ENCODE measurements at places on chromosomes 3 and 15. TPM values are rescaled to one million over a fixed set of nuclear protein-coding genes. Genes with fewer than 3 reads are reported as not detected.

Gene ITIH4
- 5.4 TPM for total RNA-seq

Gene IL16
- total RNA-seq = 69.3 TPM

Gene MYO1E
- total RNA-seq = 55.7 TPM

Gene ZNF620
- total RNA-seq = 1.5 TPM

Gene C3orf49
- total RNA-seq = not detected

Gene CHRFAM7A
- 3.0 TPM for total RNA-seq

DNA sequence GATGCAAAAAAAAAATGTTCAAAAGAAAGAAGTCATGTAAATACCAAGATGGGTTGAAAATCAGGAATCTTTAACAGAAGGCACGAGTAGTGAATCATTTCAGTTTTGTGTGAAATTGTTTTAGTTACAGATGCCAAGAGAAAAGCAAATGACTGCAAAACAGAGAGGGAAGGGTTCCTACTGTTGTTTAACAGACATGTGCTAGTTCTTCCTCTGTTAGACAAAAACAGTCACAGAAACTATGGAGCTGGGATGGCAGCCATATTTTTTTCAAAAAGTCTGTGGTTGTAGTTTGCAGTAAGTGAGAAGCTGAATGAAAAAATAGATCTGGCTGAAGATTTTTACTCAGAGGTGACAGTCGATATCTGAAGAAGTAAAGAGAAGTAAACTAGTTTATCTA lies 511.9 kb downstream of the ZIC1 start:
- H3K4me1 ChIP-seq = no peaks in the 10 kb centered on the region
- H3K27me3 ChIP-seq = no peaks in the 10 kb centered on the region
- H3K27ac ChIP-seq = no peak overlapping the region
- no peaks in the 10 kb centered on the region for H3K36me3 ChIP-seq

- H3K27ac ChIP-seq = no peak overlapping the region
- no peak overlapping the region for H3K4me3 ChIP-seq
- no peaks in the 10 kb centered on the region for H3K27me3 ChIP-seq
- peaks cover 59% of the 10 kb centered on the region for H3K4me1 ChIP-seq
- H3K36me3 ChIP-seq = no peaks in the 10 kb centered on the region
- DNase-seq = no peak
Observed at GRCh38 chr3:157132936-157133335, 27.0 kb downstream of the CCNL1 start.

DNA sequence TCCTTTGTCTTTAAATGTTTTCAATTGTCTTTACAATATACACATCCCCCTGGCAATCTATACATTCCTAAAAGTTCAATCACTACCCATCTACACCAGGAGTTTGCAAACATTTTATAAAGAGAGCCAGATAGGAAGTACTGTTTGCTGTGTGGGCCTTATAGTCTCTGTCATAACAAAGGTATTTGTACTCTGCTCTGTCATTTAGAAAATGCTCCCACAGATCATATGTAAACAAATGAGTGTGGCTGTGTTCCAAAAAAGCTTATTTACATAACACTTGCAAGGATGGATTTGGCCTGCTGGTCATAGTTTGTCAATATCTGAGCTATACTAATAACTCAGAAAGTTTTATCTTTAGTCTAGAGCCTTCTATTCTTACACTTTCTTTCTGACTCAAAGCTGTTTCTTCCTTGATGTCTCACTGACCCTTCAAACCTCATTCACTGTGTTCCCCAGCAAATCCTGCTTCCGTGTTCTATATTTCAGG lies 511.9 kb downstream of the GBE1 start:
- H3K4me1 ChIP-seq = no peaks in the 10 kb centered on the region
- H3K27ac ChIP-seq = no peak overlapping the region
- DNase-seq = no peak
- H3K36me3 ChIP-seq = no peaks in the 10 kb centered on the region
- H3K4me3 ChIP-seq = no peak overlapping the region

DNA sequence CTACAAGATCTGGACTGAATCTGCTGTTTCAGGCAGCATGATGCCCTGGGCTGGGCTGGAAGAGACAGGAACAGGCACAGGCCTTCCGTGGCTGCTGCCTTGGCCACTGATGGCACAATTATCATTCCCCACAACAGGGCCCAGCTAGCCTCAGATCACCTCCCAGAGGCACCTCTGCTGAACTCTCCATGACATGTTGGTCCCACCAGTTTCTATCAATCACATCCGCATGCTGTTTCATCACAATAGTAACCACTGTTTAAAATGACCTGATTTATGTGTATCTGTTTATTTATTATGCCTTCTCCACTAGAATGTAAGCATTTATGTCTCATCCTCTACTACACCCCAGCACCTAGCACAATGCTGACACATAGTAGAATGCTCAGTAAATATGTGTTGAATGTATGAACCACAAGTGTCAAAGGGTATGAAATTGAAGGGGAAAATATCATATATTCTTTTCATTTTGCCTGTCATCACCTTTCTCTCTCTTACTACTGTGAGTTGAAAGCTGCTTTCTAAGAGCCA lies 32.7 kb upstream of the ZBTB38 start:
- H3K27me3 ChIP-seq = no peaks in the 10 kb centered on the region
- H3K27ac ChIP-seq = no peak overlapping the region
- DNase-seq = no peak

DNA sequence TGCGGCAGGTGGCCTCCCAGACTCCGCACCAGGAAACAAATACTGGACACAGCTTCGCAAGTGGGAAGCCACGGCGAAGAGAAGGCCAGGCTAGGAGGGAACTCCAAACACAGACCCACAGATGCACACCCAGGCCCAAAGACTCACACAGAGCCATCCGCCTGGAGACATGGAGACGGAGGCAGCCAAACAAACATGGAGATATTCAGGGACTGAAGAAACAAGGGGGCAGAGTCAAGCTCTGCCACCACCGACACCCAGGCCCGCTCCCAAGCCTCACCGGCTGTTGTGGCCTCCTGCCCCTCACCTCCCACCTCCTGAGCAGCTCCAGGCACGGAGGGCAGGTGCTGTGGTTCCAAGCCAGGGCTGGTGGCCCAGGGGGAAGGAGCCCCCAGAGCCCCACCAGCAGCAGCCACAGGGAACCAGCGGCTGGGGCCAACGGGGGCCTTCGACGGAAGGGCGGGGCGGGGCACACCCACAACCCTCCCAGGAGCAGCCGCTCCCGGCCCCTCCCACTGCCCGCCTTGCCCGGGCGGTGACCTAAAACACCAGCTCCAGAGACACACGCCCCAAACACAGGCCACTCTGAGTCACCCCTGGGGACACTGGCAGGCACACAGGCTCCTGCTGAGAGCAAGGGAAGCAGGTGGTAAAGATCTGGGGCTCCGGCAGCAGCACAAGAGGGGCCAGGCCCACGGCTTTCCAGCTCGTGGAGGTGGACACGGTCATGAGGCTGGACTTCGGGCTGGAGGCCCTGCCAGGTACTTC lies 31.9 kb downstream of the TNK2 start:
- no peaks in the 10 kb centered on the region for H3K27me3 ChIP-seq
- peaks cover 9% of the 10 kb centered on the region for H3K4me1 ChIP-seq
- H3K4me3 ChIP-seq = no peak overlapping the region
- no peaks in the 10 kb centered on the region for H3K36me3 ChIP-seq

- H3K36me3 ChIP-seq = no peaks in the 10 kb centered on the region
- no peak for DNase-seq
- no peaks in the 10 kb centered on the region for H3K27me3 ChIP-seq
- no peaks in the 10 kb centered on the region for H3K4me1 ChIP-seq
- no peak overlapping the region for H3K4me3 ChIP-seq
Observed at GRCh38 chr3:188797045-188797444, 374.7 kb upstream of the TPRG1 start.

DNA sequence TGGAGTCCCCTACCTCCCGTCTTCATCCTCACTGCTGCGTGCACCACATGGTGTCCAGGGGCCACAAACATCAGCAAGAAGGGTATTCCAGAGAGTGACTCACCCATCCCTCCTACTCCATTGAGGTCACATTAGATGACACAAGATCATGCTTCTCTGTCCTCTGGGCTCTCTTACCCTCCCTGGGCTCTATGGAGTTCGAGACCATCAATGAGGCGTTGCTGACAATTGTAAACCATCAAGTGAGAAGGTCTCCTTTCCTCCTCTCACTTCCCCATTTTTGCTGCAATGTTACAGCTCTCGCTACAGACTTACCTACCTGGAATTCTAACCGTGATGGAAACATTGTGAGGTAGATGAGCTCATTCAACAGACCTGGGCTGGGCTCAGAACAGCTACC lies 51.7 kb downstream of the HMCES start:
- H3K27ac ChIP-seq = no peak overlapping the region
- no peak for DNase-seq
- no peak overlapping the region for H3K4me3 ChIP-seq

DNA sequence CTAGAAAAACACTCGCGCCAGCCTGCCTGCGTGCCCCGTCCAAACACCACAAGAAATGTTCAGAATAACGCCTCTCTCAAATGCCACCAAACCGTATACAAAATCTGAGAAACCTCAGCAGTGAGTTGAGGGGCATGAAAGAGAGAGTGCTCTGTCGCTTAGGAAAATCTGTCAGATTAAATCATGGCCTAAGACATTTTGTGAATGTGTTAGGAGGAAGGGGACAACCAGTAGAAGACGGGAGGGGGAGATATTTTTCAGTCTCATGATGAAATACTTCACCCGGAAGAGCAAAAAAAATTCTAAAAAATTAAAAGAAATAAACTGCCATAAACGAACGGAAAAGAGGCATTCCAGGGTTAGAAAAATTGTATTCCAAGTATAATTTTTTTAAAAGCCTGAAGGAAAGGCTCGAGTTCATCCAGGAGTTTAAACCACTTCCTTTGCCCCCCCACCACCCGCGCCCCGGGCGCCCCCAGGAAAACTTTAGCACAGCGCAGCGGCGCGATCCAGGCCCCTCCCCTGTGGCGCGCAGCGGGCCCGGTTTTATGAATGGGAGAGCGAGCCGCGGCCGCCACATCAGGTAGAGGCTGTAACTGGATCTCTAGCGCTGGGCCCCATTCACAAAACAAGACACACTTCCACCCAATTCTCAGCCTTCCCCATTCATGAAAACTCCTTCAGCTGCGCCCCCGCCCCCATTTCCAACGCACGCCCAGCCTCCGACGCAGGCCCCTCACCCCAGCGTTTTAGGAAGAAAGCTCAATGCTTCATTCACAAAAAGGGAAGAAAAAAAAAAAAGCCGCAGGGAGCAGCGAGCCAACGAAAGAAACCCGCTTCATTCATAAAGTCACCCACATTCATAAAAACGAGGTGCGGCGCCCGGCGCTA lies 1.4 kb downstream of the ETV5 start:
- H3K27me3 ChIP-seq = peaks cover 6% of the 10 kb centered on the region
- peaks cover 51% of the 10 kb centered on the region for H3K4me1 ChIP-seq
- no peak overlapping the region for H3K27ac ChIP-seq
- H3K36me3 ChIP-seq = no peaks in the 10 kb centered on the region
- peak; percentile 40 for DNase-seq

DNA sequence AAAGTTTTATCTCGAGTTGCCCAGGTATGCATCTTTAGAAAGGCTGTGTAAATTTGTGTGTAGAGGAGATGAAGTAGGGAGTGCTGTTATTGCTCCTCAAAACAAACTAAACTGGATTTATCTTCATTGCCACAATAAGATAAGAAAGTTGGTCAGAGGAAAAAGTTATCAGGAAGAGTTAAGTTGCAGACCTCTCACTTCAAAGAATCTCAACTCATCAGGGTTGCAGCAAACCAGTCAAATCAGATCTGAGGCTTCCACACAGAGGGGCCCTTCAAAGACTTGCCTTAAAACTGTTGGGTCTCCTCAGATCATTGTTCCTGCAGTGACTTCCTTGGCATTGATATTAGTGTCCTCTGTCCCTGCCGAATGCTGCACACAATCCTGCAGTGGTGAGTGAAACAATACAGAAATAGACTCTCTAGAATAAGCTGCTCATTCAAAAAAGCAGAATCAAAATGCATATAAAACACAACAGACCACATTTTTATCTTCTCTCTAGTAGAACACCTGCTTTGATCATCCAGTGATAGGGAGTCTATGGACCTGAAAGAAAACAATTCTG lies 191.2 kb upstream of the CBLB start:
- no peak overlapping the region for H3K27ac ChIP-seq
- H3K4me1 ChIP-seq = no peaks in the 10 kb centered on the region
- no peaks in the 10 kb centered on the region for H3K27me3 ChIP-seq
- no peak for DNase-seq
- no peak overlapping the region for H3K4me3 ChIP-seq

DNA sequence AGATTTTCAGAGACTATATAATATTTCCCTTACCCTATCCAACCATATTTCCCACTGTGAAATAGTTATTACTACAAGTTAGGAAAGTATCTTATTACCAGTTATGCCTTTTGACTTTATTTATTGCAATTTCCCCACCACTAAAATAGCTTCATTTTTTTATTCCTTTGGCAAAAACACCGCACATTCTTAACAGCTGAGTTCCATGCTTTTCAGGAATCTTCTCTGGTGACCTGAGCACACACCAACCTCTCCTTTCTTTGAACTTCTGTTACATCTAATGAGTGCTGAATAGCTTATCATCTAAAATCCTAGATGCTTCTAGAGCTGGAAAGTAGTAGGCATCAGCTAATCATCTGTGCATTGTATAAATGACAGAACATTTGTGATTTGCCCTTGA lies 99.1 kb downstream of the UBE2E2 start:
- H3K4me3 ChIP-seq = no peak overlapping the region
- no peaks in the 10 kb centered on the region for H3K36me3 ChIP-seq
- H3K27ac ChIP-seq = no peak overlapping the region
- DNase-seq = no peak
- no peaks in the 10 kb centered on the region for H3K27me3 ChIP-seq
- no peaks in the 10 kb centered on the region for H3K4me1 ChIP-seq

- no peak overlapping the region for H3K27ac ChIP-seq
- H3K36me3 ChIP-seq = no peaks in the 10 kb centered on the region
- H3K4me1 ChIP-seq = no peaks in the 10 kb centered on the region
- H3K4me3 ChIP-seq = no peak overlapping the region
Observed at GRCh38 chr15:69704700-69705099, 252.1 kb downstream of the RPLP1 start.

- no peak overlapping the region for H3K27ac ChIP-seq
- no peaks in the 10 kb centered on the region for H3K27me3 ChIP-seq
- no peak overlapping the region for H3K4me3 ChIP-seq
- H3K36me3 ChIP-seq = no peaks in the 10 kb centered on the region
- no peak for DNase-seq
Observed at GRCh38 chr15:94864600-94864999, 633.2 kb downstream of the MCTP2 start.

DNA sequence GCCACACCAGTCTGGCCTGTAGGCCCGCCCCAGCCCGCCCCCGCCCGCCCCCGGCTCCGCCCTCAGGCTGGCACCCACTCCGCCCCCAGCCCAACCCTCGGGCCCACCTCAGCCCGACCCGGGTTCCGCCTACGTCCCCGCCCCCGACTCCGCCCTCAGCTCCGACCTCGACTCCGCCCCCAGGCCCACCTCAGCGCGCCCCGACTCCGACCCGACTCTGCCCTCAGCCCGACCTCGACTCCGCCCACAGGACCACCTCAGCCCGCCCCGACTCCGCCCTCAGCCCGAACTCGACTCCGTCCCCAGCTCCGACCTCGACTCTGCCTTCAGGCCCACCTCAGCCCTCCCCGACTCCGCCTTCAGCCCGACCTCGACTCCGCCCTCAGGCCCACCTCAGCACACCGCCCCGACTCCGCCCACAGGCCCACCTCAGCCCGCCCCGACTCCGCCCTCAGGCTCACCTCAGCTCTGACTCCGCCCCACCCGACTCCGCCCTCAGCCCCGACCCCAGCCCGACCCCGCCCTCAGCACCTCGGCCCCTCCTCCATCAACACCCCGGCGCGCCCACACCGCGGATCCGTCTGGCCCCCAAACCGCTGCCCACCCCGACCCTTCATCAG lies at the start of gene RAB43:
RAB43 (minus strand) TSS at position 13 of the 620 bp plus-strand sequence. CDS start 315 bp downstream, outside the sequence.
- H3K4me3 ChIP-seq = peak within 1 kb of the TSS; percentile 80
- peak within 1 kb of the TSS; percentile 74 for H3K27ac ChIP-seq
- DNase-seq = peak; percentile 78
- peaks cover 13% of the 10 kb centered on the region for H3K4me1 ChIP-seq
- H3K36me3 ChIP-seq = peaks cover 13% of the 10 kb centered on the region

GRCh38 chr3:59731943-59732342 lies 682.1 kb upstream of the CFAP20DC start:
- no peaks in the 10 kb centered on the region for H3K27me3 ChIP-seq
- H3K27ac ChIP-seq = no peak overlapping the region
- no peaks in the 10 kb centered on the region for H3K36me3 ChIP-seq
- no peak for DNase-seq

Measured in tibial nerve (tissue), 4 donors.